ENCODE measurements at places on chromosomes 12 and 14. TPM values are rescaled to one million over a fixed set of nuclear protein-coding genes. Genes with fewer than 3 reads are reported as not detected.

DNA sequence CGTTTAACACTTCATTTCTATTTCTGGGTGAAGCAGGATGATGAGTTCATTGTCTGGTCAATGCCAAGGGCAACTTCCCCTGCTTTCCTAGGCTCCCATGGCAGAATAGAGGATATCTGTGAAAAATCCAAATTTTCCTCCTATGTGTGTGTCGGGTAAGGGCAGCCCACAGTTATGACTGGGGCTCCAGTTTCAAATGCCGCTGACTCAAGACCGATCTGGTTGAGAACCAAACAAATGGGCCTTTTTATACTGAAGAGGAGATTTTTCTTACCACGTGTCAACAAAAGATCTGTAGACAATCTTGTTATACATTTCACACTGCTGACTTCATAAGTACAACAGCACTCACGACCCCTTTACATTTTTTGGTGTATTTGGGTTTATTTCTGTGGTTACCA lies 120.8 kb downstream of the CHST11 start:
- H3K4me1 ChIP-seq, result no peaks in the 10 kb centered on the region
- no peak for DNase-seq
- no peaks in the 10 kb centered on the region for H3K36me3 ChIP-seq
- no peak overlapping the region for H3K4me3 ChIP-seq
- H3K27me3 ChIP-seq, result no peaks in the 10 kb centered on the region
- no peak overlapping the region for H3K27ac ChIP-seq

GRCh38 chr12:3263282-3263681 lies 186.1 kb downstream of the TSPAN9 start:
- no peak for DNase-seq
- no peaks in the 10 kb centered on the region for H3K27me3 ChIP-seq
- no peak overlapping the region for H3K27ac ChIP-seq
- no peaks in the 10 kb centered on the region for H3K4me1 ChIP-seq
- H3K4me3 ChIP-seq, result no peak overlapping the region
- no peaks in the 10 kb centered on the region for H3K36me3 ChIP-seq

- H3K27me3 ChIP-seq, result no peaks in the 10 kb centered on the region
- H3K4me1 ChIP-seq, result no peaks in the 10 kb centered on the region
- no peak for DNase-seq
- no peak overlapping the region for H3K27ac ChIP-seq
- no peaks in the 10 kb centered on the region for H3K36me3 ChIP-seq
Observed at GRCh38 chr12:104250366-104251125, 35.0 kb downstream of the TXNRD1 start.

- H3K36me3 ChIP-seq, result no peaks in the 10 kb centered on the region
- H3K4me1 ChIP-seq, result peaks cover 37% of the 10 kb centered on the region
- DNase-seq, result peak; percentile 87
- H3K4me3 ChIP-seq, result no peak overlapping the region
- peak overlapping the region; percentile 63 for H3K27ac ChIP-seq
Observed at GRCh38 chr12:118052324-118053070, 8.5 kb downstream of the WSB2 start.

The CIROP gene
- not detected for polyA plus RNA-seq
